Stromal cell of bone marrow (primary cell): ENCODE measurements at places on chromosomes 2 and 18.

- DNase-seq: no peak
Observed at GRCh38 chr2:2107627-2108026, 223.4 kb downstream of the MYT1L start.

- DNase-seq: no peak
Observed at GRCh38 chr2:109499566-109499965, 114.2 kb downstream of the SEPTIN10 start.

GRCh38 chr2:65934992-65935629 lies 499.8 kb upstream of the MEIS1 start:
- no peak for DNase-seq

DNA sequence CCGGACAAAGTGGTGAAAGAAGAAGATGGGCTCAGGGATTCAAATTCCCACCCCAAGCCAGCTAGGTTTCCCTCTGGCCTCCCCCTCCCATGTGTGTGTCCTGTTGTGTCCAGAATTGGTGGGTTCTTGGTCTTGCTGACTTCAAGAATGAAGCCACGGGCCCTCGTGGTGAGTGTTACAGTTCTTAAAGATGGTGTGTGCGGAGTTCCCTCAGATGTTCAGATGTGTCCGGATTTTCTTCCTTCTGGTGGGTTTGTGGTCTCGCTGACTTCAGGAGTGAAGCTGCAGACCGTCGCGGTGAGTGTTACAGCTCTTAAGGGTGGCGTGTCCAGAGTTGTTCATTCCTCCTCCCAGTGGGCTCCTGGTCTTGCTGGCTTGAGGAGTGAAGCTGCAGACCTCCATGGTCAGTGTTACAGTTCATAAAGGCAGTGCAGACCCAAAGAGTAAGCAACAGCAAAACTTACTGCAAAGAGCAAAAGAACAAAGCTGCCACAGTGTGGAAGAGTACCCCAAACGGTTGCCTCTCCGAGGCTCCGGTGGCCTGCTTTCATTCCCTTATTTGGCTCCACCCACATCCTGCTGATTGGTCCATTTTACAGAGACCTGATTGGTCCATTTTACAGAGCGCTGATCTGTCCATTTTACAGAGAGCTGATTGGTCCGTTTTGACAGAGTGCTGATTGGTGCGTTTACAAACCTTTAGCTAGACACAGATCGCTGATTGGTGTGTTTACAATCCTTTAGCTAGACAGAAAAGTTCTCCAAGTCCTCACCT lies 37.7 kb upstream of the KLF11 start:
- DNase-seq: no peak

DNA sequence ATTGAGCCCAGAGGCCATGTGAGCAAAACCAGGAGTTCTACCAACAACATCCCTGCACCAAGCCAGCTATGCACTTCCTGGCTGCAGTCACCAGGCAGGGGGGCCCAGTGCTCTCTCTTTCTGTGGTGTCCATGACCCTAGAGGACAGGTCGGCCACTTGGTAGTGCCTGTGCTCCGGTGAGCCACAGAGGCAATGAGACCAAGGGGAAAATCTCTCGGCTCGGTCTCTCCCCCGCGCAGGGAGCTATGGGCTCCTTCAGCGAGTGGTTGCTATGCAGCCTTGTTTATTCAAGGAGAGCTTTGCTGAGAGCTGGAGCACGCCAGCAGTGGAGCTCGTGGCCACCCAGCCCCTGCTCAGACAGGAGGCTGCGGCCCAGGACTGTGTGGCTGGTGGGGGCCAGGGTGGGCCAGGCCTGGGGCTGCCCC lies at the start of gene TOGARAM2:
TSS of gene TOGARAM2 (plus strand) at position 283 of the 426 bp plus-strand sequence. CDS start 13,537 bp downstream, outside the sequence.
- DNase-seq: no peak

- no peak for DNase-seq
Observed at GRCh38 chr2:77962943-77963342, 440.8 kb upstream of the LRRTM4 start.

DNA sequence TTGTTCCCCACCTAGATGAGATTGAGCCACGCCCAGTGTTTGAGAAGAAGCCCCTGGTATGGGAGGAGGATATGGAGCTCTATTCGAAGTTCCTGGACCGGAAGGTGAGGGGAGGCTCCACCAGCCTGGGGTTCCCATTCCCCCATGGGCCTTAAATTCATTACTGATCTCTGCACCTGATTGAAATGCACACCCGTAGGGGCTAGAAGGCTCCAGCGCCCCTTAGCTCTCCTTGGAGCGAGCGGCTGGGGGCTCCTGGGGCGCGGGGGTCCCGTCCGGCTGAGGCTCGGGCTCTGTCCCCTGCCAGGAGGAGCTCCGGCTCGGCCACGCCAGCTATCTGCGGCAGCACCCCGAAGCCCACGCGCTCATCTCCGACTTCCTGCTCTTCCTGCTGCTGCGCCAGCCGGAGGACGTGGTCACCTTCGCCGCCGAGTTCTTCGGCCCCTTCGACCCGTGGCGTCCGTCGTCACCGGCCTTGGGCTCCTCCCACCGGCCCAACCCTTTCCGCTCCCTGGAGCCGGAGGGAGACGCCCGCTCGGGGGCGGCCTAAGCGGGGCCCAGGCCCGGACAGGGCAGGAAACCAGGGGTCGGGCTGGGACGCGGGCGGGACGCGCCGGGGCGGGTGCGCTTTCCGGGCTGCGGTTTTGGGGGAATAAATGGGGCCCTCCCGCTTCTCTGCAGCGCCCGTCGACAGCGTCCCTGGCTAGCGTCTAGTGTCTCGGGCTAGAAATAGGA lies 10.9 kb downstream of the CATIP start:
- peak; percentile 15 for DNase-seq

DNA sequence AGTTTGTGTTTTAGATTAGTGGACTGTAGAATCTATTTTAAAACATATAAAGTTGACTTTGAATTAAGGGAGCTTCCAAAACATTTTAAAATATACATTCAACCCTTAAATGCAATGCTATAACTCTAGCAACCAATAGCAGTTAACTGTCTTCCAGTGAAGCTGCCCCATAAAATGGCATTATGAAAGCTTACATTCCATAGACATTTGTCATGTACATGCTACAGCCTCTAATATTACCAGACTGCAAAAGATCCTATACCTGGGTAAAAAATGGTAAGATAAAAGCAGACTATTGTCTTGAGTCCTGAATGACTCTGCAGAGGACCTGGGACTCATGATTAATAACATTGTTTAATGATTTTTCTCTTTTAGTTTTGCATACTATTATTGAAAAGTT lies 489.4 kb downstream of the LRP1B start:
- DNase-seq: no peak

DNA sequence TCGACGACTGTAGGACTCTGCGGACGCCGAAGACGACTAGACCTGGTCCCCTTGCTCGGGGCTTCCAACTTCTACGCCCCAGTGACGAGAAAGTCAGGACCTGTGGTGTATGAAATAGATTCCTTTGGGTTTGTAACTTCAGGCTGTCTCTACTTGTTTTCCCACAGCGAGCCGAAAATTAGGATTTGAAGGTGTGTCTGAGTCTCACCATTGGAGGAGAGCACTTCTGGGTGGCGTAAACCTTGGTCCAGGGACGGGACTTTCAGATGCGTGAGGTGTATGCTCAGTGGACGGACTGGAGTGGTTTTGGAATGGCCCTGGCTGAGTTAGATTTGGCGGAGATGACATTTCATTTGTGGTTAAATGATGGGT lies 1.3 kb downstream of the BIRC6 start:
- DNase-seq: no peak

GRCh38 chr18:12376034-12376753 lies 833 bp downstream of the AFG3L2 start:
- no peak for DNase-seq

DNA sequence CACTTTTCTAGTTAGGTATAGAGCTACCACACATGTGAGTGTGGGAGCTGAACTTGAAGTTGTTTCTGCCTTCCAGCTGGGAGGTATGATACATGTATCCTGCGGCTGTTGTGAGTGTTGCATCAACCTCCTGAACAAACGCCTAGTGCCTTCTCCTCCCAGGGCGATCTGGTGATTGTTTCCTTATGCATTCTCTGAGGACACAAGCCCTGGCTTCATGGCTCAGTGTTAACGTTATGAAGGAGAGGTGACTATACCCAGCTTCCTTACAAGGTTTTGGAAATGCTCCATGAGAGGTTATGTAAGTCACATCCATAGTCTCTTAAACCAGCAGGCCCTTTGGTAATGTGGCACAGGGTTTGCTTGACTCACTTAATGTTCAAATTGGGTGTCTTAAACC lies 64.9 kb downstream of the SPRED2 start:
- peak; percentile 93 for DNase-seq

- no peak for DNase-seq
Observed at GRCh38 chr2:174738841-174739240, 25.4 kb downstream of the CHRNA1 start.

GRCh38 chr2:198499539-198499938 lies 695.1 kb downstream of the PLCL1 start:
- DNase-seq: peak; percentile 68

DNA sequence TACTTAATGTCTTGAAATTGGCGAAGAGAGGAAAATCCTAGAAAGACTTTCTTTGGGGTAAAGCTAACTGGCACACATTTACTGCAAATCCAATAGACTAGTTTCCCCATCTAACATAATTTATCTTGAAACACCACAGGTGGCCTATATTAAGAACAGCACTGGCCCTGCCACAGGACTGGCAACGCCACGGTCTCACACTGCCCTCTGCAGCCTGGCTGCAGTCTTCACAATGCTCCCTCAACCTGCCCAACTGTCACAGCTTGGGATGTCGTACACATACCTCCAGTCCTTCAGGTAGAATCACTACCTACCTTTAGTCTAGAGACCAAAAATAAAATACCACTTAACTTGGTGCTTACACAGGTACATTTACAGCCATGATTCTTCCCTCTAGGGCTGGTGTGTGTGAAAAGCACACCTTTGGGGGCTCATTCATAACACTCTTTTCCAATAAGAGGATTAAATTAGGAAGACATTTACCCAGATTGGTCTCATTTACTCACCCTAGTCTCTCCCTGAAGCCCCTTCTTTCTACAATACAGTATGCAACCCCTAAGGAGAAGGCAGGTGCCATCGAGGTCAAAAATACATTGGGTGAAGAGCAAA lies 222.2 kb downstream of the C1D start:
- peak; percentile 40 for DNase-seq

DNA sequence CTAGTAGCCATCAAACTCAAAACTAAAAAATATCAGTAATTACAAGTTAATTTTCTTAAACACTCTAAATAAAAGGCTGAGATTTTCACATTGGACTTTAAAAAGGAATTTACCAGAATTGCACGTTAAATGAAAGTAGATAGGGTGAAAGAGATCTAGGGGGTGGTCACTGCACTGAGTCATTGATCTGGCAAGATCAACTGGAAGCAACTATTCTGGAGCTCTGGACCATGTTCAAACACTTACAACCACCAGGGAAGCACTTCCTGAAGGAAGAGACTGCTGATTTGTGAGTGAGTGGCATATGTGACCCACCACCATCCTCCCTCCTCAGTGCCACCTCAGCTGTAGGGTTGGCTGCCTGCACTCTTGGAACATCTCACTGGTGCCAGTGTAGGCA lies 111.8 kb downstream of the UGGT1 start:
- no peak for DNase-seq

DNA sequence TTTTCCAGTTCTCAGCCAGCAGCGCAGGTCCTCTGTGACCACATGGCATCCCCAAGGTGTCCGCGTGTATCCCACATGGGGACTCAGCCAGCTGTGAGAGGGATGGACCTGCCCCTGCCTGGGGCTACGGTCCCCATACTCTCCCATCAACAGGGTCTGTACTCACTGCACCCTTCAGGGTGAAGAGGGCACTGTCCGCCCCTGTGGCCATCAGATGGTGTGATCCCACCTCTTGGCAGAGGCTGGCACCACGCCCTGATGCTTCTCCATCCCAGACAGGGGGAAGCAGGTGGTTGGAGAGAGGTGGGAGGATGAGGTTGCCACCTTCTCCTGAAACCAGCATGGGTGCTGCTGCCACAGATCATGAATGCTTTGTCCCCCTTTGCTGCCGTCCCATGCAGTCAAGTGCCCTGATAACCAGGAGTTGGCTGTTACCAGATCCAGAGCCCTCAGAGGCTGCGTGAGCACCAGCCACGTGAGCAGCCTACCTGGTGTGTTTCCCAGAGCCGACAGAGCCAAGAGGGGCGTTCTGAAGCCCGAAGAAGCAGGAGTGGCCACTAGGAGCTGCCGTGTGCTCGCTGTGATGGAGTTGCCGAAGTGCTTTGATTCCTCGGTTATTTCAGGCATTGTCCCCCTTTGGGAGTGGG lies 93.9 kb downstream of the SH3RF3 start:
- no peak for DNase-seq

DNA sequence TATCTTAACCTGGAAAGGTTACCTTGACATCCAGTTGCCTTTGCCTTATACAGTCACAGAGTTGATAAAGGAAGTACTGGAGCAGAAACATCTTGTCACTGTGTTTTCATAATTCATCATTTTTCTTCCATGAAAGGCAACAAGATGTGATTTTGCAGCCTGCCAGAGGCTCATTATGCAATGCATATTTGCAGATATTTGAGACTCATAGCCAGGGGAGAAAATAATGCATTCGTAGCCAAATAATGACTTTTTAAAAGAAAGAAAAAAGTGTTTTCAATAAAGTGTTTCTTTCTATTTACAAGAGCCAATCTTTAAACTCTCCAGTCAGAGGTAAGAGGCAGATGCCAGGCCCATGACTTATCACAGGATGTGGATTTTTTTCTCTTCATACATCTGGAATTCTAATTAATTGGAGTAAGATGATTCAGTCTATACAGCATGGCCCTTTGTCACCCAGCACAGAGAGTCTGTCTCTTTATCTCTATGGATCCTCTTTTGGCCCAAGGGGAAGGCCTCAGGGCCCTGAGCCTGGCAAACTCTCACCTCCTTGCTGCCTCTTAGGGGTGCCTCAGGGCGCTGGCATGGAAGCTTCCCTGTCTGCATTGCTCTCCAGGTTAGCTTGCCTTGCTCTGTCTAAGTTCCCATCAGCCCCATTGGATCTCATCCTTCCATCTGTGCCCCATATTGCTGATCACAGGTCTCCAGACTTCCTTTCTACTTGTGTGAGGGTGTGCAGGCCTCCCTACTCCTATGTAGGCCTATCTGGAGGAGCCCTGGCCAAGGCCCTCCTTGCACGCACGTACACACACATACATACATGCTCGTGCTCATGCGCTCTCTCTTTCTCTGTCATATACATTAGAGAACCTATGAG lies 247.7 kb downstream of the TPGS2 start:
- no peak for DNase-seq

GRCh38 chr2:159051661-159052060 lies 83.2 kb downstream of the TANC1 start:
- no peak for DNase-seq

- DNase-seq: no peak
Observed at GRCh38 chr2:230085201-230085600, 16.5 kb upstream of the SLC16A14 start.
